ENCODE measurements at places on chromosomes 6 and 20.

- no peak for DNase-seq
Observed at GRCh38 chr6:158503846-158504245, 56.0 kb upstream of the TMEM181 start.

DNA sequence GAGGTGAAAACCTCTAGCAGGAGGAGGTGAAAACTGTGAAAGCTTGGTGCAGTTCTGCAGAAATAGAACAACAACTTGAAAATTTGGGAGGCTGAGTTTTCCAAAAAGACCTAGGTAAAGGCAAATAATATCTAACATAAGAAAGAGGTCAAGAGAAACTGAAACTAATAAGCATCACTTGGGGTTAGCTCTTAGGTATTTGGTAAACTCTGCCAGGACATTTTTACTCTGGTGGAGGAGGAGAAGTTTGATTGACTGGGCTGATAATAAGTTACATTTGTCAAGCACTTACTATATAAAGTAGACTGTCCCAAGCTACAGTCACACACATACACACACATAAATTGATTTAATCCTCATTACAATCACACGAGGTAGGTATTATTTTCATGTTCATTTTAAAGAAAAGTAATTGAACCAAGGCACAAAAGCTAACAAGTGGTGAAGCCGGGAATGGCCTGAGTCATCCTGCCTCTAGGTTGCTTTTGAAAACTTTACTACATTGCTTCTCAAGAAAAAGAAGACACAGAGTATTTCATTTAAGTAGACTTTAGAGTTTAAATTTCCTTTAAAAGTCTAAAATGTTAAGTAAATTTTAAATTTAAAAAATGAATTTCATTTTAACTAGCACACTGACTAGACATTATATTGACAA, 275.5 kb downstream of the PTPRK start:
- DNase-seq, result no peak

GRCh38 chr6:35474942-35475570, 6.9 kb downstream of the RPL10A start:
- DNase-seq, result no peak

DNA sequence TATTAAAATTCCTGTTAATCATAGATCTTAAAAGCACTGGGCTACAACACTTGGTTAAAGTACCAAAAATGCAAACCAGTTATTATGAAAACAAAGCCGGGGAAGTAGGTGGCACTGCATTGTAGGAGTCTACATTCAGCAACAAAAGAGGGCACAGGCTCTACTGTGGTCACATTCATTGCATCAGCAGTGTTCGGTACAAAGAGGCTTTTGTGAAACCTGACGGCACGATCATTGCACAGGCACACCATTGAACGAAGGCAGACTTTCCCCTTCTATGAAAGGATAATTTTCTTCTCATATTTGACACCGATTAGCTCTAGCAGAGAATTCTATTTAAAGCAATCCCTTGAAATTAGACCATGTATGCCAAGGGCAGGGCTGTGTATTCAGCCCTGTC, 44.6 kb upstream of the AGPAT4 start:
- DNase-seq, result no peak

GRCh38 chr6:37209461-37210205, 39.7 kb downstream of the PIM1 start:
- no peak for DNase-seq

DNA sequence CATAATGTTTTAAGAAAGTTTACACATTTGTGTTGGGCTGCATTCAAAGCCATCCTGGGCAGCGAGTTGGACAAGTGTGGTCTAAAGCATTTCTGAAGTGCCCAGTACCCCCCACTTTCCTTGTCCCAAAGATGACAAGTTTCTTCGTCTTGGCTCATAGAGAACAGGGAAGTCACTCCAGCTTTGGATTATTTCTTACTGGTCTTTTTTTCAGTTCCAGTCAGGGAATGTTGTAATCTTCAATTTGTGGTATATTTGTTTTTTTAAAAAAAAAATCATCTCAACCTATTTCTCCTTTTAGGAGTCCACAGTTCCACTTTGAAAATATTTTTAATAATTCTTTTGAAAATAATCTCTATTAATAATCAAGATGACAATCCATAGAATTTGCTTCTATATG, 34.0 kb downstream of the SLX4IP start:
- DNase-seq, result no peak

DNA sequence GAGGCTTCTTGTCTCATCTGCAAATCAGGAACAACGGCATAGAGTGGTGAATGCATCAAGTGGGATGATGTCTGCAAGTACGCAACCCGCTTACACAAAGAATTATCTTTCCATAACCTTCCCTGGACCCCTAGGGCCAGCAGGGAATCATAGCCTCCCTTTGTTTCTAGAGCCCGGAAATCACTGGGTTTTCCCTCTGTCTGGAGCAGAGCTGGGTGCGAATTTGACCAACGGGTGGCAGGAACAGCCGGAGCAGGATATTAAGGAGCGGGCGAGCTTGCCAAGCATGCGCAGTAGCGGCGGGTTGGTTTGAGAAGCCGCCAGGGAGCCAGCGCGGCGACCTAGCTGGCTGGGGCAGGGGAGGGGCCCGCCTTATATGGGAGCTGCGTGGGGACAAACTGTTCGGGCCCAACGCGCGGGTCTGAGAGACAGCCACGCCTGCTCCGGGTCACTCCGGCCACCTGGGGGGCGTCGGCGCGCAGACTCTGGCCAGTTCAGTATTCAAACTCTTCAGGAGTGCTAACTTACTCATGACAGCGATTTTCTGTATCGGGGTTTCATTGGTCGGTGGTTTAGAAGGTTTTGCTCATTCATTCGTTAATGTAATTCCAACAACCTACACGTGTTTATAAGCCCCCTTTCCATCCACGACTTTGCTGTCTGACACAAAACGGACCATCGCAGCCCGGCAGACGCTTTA, 1.6 kb upstream of the KIF16B start:
- DNase-seq, result peak; percentile 29

GRCh38 chr6:36999061-36999750, 6.2 kb upstream of the FGD2 start:
- peak; percentile 57 for DNase-seq

DNA sequence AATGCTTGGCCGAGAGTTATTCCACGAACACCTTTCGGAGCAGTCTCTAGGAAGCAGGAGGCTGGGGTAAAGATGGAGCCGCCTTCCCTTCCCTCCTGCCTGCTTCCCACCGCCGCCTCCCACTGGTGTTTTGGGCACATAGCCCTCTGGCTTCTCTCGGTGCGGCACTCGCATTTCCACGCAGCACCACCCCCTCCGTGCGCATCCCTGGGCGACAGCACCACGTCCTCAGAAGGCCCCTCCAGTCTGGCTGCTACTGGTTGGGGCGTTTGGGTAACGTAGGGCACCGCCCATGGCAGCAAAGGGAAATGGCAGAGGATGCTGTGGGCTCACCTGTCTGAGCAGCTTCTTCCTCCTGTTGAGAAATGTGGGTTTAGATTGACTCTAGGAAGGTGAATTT, 2.4 kb downstream of the COL20A1 start:
- DNase-seq, result no peak

DNA sequence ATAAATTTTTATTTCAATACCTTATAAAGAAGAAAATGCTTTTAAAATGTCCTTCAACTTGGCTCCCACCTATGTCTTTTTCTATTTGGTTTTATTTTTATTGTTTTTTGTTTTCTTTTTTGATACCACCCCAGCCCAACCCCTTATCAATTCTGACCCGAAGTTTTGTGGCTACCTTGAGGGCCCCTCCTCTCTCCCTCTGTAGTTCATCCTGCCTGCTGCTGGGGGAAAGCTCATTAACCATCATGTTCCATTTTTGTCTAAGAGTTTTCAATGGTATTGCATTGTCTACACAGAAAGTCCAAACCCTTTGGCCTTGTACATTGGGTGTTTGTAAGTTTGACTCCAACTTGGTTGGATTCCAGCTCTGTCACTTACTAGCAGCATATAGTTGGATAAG, 5.3 kb upstream of the CSNK2A1 start:
- DNase-seq, result no peak

DNA sequence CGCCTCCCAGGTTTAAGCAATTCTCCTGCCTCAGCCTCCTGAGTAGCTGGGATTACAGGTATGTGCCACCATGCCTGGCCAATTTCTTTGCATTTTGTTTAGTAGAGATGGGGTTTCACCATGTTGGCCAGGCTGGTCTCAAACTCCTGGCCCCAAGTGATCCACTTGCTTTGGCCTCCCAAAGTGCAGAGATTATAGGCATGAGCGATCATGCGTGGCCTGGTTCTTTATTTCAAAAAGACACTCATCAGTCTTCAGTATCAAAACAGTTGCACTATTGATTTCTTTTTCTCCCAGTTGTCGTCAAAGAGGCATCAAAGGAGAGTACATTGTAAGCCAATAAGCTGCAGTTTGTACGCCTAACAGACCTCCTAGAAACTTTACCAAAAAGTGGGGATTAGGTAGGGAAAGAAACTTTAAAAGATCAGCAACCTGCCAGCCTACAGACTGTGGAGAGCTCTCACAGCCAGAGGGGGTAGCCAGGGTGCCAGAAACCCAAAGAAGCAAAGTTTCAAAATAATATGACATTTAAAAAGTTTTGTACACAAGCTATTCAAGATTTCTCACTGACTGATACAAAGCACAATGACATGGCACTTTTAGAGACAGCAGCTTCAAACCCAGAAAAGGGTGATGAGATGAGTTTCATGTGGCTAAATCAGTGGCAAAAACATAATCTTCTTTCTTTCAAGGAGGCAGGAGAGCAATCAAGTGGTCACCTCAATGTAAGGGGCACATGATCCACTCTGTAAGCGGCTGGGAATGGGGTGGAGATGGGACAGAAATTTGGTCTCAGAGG, 83.0 kb upstream of the RALY start:
- no peak for DNase-seq

DNA sequence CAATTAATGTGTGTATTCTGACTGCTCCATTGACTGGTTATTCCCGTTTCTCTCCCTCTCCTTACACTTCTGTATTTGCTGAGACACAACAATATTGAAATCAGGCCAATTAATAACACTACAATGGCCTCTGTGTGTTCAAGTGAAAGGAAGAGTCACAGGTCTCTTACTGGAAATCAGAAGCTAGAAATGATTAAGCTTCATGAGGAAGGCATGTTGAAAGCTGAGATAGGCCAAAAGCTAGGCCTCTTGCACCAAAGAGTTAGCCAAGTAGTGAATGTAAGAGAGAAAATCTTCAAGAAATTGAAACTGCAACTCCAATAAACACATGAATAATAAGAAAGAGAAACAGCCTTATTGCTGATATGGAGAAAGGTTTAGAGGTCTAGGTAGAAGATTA, 489.5 kb upstream of the CITED2 start:
- no peak for DNase-seq

- DNase-seq, result no peak
Observed at GRCh38 chr20:42461965-42462593, 727.6 kb downstream of the PTPRT start.

DNA sequence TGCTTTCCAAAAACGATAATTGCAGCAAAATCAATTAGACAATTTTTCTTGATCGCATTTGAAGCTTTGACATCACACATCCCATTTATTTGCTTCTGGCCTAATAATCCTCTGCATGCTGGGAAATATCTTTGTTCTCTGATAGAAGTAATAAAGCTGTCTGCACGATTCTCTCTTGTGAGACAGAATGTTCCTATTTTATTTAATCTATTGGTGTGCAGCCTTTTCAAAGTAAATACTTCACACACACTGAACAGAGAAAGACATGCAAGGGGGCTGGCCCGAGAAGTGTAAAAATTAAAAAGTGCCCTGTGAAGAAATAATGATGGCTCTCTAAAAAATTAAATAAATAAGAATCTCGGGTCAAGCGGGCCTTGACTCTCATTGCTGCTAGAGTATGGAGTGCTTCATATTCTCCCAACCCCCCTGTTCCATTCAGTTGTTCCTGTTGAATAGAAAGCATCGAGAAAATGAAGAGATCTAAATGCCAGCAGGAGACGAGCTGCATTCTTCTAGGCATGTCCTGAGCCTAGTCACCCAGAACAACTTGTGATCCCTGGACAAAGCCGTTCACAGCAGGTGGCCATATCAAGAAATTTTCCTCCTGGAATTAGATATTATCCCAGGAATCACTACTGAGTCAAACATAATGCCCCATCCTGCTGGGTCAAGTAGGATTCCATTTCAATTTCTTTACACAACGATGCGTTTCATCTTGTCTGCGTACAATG, 625.9 kb upstream of the EPHA7 start:
- DNase-seq, result no peak

- no peak for DNase-seq
Observed at GRCh38 chr6:33505548-33506370, 51.4 kb downstream of the ZBTB9 start.

DNA sequence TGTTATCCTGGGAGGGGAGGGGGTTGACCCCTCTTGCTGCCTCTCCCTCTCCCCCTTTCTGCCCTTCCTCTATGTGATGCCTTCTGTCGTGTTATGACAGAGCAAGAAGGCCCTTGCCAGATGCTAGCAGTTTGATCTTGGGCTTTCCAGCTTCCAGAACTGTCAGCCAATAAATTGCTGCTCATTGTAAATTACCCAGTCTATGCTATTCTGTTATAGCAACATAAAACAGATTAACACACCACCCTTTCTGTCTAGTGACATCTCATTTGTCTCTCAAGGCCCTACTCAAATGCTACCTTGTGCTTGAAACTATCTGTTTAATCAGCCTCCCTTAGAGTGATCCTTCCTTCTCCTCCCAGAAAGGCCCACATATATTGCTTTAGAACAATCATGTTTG, 16.4 kb upstream of the MAP3K4 start:
- no peak for DNase-seq

- no peak for DNase-seq
Observed at GRCh38 chr20:44115762-44116644, 71.0 kb downstream of the JPH2 start.

GRCh38 chr20:4261333-4262284, 246.3 kb upstream of the RNF24 start:
- no peak for DNase-seq

DNA sequence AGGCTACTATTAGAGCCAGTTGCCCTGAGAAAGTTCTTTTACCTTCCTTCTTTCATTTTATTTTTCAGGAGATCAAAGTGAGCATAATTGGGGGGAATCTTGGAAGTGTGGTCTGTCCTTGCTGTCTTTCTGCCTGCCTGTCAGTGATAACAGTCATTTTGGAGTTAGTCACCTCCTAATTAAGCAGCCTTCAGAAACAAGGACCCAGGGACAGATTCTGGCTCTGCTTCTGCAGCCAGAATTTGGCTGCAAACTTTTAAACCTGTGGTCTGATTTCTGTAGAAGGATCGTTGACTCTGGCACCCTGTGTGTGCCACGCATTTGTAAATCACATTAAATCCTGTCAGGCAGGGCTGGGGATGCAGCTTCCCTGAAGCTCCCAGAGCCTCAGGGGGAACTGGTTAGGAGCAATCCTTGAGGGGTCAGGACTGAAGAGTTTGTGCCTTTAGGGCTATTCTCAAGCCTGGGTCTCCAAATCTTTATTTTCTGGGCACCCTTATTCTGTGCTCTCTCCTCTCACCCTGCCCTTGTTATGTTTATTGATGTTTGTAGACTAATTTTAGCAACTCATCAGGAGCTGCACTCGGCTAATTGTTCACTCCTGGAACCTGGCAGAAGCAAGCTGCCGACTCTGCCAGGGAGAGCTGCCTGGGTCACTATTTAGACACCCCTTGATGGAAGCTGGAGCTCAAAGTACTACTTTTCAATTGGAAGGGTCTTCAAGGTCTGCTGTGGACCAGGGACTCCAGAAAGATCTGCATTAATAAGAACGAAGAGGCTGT, 6.8 kb downstream of the NOX3 start:
- DNase-seq, result peak; percentile 48

GRCh38 chr6:130587778-130588520, 222.1 kb downstream of the TMEM200A start:
- DNase-seq, result no peak

GRCh38 chr6:132715204-132715603, 1.3 kb upstream of the VNN1 start:
- no peak for DNase-seq

GRCh38 chr6:139628270-139628669, 253.8 kb upstream of the CITED2 start:
- DNase-seq, result no peak

All from NCI-H1694 (cell line).